ENCODE measurements at places on chromosomes 16 and 17. TPM values are rescaled to one million over a fixed set of nuclear protein-coding genes. Genes with fewer than 3 reads are reported as not detected.

DNA sequence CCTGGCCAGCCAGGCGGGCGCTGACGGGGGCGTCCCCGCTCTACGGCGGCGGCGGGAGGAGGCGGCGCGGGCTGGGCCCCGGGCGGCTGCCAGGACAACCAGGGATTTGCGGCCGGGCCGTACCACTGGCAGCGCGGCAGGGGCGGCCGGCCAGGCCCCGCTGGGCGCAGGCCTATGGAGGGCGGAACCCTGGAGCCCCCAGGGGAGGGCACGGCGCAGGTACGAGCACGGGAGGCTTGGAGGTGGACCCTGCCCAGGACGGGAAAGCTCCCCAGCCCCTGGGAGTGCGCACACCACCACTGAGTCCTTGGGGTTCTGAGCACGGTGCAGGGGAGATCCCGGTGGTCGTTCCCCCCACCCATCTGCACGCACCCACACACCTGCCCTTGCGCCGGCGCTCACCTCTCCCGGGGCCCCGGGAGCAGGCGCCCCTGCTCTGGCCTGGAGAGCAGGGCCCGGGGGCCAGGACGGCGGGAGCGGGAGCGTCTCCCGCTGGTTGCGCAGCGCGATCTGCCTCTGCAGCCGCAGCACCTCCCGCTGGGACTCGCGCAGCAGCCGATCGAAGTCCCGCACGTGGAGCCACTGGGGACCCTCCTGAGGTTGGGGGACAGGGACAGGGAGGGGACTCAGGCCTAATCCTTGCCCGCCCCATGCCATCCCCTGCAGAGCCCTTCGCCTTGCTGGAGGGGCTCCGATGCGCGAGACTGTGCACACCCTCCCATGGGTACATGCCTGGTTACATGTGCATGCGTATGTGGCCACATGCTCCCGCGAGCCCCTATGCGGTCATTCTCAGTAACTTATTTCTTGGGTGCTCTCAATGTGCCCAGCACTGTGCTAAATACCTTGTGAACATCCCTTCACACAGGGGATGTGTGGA, 3.9 kb downstream of the TSPOAP1 start:
- peak; percentile 69 for DNase-seq

DNA sequence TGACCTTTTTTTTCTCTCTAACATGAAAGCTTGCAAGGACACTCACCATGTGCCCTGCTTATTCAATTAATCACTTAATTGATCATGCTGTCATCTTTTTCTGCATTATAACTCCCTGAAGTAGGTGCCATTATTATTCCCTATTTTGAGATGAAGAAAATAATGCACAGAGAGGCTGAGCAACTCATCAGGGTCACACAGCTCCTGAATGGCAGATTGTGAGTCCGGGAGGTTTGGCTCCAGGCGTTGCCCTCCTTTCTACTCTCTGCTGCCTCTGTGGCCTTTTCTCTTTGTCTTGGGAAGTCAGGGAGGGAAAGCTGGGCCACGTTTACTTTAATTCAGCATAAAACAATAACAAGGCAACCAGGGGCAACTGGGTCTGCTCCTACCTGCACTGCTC, 17.2 kb upstream of the N4BP1 start:
- DNase-seq = no peak

- no peak for DNase-seq
Measured at GRCh38 chr16:84704253-84704652, 4.5 kb downstream of the USP10 start.

DNA sequence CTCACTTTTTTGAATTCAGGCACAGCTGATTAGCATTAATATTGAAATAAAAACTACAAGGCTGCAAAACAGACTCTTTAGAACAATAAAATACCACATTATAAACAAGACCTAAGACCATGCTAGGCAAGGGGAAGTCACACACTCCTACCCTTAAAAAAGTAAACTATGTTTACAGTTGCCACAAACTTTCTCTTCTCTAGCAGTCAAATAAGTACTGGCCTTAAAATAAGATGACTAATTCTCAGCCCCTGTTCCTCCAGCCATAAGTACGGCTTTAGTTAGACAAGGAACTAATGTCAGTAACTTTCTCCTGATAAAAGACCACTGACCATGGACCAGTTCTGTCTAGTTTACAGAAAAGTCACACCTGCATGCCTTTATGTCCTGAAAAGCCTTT, 19.5 kb upstream of the CPHXL start:
- no peak for DNase-seq

DNA sequence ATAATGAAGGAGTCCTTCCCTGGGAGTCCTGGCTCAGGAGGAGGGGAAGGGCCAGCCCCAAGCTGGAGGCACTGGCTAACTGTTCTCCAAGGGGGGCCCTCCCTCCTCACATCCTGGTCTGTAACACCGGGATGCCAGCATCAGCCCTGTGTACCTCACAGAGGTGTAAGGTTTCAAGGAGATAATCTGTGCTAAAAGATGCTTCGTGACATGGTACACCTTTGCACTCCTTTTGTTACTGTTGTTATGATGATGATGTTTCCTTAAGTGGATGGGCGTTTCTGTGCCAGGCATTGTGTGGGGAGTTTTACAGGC, 236.7 kb upstream of the TNRC6C start:
- DNase-seq = no peak

- DNase-seq = no peak
Measured at GRCh38 chr16:64398793-64399192, 723.1 kb downstream of the CDH11 start.

DNA sequence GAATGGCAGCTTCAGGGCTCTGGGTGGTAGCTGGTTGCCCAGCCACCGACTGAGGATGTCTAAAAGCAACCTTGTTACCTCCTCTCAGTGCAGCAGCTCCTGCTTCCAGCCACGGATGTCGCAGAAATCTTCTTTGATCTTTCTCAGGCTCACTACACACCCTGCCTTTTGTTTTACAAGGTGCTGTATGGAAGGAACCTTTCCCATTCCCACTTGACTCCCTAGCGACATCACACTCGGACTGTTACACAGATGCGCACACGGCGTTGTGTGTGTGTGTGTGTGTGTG, 135.8 kb upstream of the CPHXL start:
- peak; percentile 6 for DNase-seq

DNA sequence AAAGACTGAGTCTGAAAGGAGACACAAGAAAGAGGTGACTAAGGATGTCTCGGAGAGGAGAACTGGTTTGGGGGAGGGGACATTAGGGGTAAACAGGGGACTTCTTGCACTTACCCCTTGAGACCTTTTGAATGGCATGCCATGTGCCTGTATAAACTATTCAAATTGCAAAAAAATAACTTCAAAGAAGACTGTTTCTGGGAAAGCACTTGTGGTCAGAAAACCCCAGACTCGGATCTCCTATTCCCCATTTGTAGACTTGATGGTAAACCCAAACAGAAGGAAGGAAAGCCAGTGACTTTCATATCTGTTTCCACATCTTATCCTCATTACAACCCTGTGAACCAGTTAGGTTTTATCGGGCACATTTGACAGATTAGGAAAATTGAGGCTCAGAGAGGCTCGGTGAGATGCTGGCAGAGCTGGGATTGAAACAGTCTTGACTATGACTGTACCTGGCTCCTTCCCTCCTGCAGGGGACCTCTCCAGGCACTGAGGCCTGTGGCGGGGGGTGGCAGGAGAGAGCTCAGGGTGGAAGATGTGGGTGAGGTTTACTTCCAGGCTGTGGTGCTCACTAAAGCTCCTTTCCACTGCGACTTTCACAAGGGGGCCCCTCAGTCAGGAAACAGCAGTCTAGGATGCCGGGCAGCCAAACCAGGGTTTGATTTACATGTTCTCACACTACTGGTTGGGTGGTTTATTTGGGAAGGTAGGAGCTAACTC, 30.5 kb upstream of the PLCG2 start:
- DNase-seq = no peak

GRCh38 chr16:1458977-1459341, 14.6 kb upstream of the CCDC154 start:
- DNase-seq = no peak

GRCh38 chr17:66849851-66850580, 15.1 kb downstream of the CACNG5 start:
- DNase-seq = no peak

DNA sequence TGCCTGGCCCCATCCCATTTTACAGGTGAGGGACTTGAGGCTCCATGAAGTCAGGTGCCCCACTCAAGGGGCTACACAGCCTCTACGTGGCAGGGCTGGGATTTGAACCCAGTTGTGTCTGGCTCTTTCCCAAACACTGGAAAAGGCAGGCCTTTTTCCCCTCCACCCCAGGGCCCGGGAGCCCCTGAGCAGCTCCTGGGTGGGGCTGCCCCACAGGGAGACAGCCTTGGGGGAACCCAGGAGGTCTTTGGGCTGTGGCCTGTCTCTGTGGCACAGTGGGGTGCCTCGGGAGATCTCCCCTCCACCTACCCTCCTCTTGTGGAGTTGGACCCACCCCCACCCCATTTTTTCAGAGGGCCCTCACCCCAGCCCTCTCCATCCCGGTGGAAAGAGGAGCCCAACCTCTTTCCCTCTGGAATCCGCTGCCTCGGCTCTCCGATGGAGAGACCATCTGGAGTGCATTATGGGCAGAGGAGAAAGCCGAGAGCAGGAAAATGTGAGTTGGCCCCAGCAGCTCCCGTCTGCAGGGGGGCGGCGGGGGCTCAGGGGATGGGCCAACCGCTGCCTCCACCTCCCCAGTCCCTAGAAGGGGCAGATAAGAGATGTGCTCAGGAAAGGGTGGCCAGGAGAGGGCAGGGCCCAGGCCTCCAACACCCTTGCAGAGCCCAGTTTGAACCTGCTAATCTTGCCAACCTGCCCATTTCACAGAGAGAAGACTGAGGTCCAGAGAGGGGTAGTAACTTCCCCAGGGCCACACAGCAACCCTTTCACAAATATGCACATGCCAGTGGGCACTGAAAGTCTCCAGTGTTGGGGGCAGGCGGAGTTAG, 15.4 kb upstream of the TMEM92 start:
- no peak for DNase-seq

Gene KRTAP9-4
- not detected for total RNA-seq
